ENCODE measurements at places on chromosomes 2 and 18.

GRCh38 chr2:56448403-56449001, 264.7 kb downstream of the CCDC85A start:
- no peak for DNase-seq

DNA sequence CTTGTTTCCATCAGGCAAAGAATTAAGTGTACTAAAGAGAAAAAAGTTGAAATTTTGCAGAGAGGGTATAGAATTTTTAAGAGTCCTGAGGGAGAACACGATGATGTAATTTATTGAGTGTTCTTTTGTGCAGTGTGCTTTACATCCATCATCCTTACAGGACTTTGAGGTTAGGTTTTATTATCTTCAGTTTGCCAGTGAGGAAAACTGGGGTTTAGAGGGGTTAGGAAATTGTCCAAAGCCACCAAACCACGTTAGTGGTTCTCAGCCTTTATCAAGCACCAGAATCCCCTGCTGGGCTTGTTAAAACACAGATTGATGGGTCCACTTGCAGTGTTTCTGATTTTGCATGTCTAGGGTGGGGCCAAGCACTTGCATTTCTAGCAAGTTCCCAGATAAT, 277.5 kb downstream of the KCNS3 start:
- no peak for DNase-seq

DNA sequence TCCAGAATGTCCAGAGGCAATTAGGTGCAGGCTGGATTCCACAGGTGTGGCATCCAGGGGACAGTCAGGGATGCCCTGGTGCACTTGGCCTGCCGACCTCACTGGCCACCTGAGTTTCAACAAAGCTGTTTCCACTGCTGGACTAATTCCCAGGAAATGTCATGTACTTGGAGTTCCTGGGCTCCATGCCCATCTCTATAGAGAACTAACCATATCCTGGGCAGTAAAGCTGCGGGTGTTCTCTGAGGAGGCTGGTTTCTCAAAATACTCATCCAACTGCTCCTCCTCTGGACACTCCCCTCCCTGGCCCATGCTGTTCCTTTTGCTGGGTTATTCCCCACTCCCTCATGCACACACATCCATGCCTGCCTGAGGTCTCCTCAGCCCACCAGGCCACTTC, 161.9 kb upstream of the SKOR2 start:
- DNase-seq, result no peak

DNA sequence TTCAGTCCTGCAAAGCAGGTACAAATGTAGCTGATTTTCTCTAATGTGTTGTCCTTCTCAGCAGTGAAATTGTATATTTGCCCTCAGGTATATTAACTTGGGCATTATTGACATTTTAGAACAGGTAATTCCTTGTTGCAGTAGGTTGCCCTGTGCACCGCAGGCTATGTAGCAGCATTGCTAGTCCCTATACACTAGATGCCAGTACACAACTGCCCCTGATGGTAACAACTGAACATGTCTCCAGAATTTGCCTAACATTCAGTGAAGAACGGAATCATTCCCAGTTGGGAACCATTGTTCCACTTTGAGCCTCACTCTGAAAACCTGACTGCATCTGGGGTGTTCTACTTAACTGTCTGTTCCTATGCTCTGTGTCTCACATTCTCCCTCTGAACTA, 23.1 kb upstream of the TFPI start:
- DNase-seq, result no peak

- no peak for DNase-seq
Measured at GRCh38 chr2:199470672-199471442, 13.1 kb upstream of the SATB2 start.

GRCh38 chr2:220373878-220374277, 746.4 kb downstream of the SLC4A3 start:
- DNase-seq, result no peak

DNA sequence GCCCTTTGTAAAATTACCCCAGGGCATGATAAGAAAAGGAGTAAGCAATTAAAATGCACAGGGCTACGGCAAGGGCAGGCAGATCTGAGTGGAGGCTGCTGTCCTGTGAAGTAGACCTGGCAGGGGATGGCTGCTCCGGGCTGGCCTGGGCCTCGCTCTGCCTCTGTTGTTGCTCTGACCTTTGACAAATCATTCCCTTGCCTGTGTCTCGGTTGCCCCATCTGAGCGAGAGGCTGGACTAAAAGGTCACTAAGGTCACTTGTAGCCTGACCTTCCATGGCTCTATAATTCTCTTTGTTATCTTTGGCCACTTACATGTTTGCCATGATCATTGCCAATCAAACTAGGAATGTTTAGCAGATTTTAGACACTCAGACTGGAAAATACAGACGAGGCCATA, 118.1 kb downstream of the KLHL29 start:
- no peak for DNase-seq

DNA sequence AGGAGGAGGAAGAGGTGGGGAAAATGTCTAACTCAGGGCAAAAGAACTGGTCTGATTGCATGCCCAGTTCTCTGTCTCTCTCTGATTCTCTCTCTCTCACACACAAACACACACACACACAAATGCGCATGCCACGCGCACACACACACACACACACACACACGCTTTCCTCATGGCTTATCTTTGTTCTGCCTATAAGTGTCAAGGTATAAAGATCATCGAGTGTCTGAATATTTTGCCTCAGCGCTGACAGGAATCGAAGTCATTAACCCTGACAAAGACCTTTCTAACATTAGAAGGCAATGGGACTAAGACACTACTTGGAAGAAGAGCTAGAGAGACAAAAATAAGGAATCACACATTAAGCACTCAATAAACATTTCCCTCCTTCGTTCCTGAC, 497.1 kb upstream of the KLHL29 start:
- no peak for DNase-seq

DNA sequence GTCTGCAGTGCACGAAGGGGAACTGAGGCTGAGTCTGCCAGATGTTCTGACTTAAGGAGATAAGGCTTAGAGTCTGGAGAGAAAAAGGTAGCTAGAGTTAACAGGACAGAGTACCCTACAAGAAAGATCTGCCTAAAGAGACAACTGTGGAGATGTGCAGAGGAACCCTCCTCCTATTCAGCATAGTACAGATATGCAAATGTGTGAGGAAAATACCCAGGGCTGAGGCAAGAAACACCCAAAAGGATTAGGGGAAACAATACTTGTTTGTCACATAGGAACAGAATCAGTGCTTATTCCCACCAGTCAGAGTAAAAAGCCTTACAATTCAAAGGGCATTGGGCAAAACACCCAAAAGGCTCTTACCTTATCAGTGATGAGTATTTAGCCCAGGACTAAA, 67.8 kb downstream of the SS18 start:
- DNase-seq, result no peak

DNA sequence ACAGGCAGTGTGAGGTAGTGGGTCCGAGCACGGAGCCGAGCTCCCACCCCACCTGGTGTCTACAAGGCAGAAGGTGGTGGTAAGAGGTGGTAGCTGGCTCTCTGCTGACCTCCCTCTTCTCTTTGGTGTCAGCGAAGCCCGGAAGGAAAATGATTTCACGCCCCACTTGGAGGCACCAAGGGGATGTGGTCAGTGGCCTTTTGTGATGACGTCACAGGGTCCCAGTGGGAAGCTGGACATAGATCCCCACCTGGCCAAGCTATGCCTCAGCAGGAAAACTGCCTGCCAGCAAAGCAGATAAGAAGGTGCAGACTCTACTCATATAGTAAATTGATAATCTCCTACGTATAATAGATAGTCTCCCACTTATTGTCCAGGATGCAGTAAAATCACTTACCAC, 183.7 kb upstream of the ALKAL2 start:
- no peak for DNase-seq

DNA sequence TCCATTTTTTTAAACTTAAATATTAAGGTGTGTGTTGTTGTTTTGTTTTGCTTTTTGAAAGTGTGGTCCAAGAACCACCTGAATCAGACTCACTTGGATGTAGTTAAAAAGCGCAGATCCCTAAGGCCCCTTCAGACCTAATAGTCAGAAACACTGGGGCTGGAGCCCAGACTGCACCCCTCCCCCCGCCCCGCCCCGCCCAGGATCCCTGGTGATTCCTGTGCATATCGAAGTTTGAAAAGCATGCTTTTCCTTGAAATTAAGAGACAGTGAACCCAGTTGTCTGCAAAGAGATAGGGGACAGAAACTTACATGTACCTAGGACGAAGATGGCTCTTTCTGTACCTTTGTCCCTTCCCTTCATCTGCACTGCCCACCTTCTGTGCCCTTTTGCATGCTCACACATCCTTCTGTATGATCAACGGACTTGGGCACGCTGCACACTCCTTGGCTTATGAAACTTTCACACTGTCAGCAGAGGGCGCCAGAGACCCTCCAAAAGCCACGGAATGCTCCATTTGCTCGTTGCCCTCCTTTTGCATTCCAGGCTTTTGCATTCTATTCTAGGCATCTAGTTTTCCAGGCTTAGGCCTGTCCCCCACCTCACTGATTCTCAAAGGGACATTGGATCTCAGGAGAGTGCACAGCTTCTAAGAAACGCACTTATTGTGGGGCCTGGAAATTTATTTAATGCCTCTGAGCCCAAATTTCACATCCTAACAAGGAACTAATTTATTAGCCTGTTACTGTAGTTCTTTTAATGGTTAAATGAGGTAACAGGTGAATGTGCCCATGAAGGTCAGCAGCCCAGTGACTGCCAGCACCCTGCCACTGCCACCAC, 32.8 kb upstream of the SLC14A1 start:
- peak; percentile 80 for DNase-seq

DNA sequence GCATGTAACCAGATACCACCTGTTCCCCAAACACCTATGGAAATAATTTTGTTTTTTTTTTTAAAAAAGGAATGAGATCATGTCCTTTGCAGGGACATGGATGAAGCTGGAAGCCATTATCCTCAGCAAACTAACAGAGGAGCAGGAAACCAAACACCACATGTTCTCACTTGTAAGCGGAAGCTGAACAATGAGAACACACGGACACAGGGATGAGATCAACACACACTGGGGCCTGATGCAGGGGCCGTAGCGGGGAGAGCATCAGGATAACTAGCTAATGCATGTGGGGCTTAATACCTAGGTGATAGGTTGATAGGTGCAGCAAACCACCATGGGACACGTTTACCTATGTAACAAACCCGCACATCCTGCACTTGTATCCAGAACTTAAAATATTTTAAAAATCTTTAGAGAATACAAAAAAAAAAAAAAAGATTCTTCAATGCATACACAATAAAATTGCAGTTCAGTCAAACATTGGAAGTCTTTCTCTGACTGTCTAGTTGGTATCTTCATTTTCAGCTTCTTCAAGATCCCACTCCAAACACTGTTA, 11.6 kb upstream of the CASP10 start:
- DNase-seq, result no peak

- DNase-seq, result no peak
Measured at GRCh38 chr2:38440655-38441054, 63.6 kb upstream of the ATL2 start.

DNA sequence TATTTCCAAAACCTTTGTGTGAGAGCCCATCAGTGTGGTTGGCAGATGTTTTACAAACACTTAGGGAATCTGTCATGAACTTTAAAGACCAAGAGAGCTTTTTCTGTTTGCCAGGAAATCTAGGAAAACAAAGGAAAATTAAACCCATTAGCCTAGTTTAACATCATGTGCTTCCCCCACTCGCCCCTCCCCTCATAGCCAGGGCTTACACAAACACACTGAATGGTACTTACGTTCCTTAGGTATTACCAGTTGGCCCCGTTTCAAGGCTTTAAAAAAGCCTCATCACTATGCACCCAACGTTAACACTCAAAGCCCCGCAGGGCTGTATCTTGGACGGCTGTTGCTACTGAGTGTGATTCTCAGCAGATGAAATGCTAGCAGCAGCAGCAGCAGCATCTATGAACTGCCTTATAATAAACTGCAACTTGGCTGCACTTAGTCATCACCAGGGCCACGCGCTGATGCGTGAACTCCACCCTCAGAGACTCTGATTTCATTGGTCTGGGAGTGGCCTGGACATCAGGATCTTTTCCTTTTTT, 20.1 kb upstream of the TTC39C start:
- DNase-seq, result peak; percentile 77

- DNase-seq, result peak; percentile 71
Measured at GRCh38 chr2:216829533-216829932, 30.3 kb downstream of the TNP1 start.

DNA sequence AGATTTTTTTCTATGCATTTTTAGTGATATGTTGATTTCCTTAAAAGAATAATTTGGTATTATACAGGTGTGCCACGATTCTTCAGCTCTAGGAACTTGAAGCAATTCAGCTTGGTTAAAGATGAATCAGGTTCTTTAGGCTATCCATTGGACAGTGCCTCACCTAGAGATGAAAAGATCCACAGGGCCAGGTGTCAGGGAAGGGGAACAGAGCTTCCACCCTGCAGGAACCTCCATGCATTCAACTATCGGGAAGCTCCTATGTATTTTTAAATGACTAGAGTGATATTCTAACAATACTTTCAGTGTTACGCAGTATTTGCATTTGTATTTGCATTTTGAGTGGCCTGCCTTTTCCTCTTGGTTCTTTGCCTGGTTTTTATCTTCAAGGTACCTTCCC, 40.2 kb downstream of the PKP4 start:
- no peak for DNase-seq

DNA sequence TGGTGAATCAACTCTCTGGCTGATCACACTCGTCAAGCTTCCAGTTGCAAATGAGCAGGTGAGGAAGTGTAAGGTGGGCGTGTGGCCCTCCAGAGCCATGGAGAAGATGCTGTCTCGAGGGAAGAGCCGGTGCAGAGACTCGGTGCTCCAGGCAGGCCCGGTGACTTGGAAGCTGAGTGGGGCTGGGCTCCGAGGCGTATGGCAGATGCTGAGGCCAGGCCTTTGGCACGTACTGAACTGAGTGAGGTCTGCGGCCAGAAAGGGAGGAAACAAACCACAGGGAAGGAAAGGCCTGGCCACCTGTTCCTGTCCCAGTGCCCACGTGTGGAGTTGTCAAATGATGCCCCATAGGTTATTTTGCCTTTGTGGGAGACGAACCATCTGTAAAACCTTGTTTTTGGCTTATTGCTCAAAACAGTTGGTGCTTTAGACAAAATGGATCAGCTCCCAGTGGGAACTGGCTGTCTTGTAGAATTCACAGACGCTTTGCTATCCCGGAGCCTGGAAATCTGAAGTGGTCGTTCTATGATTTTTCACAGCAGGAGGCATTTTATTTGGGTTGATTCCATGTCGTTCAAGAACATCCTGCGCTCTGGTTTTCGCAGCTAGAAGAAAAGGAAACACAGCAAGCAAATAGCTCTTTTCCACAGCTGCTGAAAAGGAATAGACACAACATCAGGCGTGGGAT, 117.5 kb upstream of the TMEM18 start:
- no peak for DNase-seq

DNA sequence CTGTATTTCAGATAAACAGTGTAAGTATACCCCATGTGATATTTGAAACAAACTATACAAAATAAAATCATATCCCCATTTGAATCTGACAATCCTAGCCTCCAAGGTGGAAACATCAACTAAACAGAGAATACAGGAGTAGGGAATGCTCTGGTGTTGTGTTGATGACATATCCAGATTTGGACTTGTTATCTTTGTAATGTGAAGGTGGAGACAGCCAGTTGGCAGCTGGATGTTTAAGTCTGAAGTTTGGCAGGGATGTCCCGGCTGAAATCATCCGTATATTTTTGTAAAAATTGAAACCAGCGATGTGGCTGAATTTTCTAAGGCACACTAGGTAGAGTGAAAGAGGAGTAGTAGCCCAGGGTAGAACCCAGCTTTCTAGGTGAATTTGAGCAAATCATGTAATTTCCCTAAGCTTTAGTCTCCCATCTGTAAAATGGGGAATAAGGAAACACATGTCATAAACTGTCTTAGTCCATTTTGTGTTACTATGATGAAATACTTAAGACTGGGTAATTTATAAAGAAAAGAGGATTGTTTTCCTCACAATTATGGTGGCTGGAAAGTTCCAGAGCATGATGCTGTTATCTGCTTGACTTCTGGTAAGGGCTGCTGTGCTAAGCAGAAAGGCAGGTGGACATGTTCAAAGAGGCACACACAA, 246.6 kb upstream of the APCDD1 start:
- DNase-seq, result no peak

GRCh38 chr2:201254081-201254730, 6.1 kb upstream of the CASP8 start:
- DNase-seq, result peak; percentile 48

Data from AG08395 (cell line).